CD4-positive, alpha-beta T cell treated with Interferon alpha-2 for 1 hour (primary cell): ENCODE measurements at places on chromosomes 16 and 17.

DNA sequence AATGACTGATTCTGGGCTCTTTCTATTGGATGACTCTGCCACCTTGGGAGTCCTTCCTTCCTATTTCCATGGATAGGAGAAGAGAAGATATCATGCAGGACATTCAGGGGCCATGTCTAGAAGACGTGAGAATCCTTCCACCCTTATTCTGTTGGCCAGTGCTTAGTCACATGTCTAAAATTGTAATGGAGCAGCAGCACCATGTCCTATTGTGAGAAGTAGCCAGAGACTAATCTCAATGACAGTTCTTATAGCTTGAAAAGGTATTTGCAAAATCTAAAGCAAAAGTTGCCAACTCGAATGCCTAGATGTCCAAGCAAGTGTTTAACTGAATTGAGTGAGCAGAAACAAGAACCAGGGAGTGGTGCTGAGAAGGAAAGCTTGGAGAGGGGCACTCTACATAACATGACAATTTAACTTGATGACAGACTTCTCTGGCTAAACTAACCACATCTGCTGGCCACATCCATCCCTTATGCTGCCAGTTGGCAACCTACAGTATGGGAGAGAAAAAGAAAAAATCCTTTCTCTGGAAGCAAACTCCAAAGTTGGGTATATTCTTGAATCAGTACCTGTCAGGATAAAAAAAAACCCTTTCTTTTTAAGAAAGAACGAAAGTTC lies 225.7 kb downstream of the CDH13 start:
- DNase-seq, result no peak

GRCh38 chr16:56354016-56354415 lies 71.3 kb downstream of the AMFR start:
- no peak for DNase-seq

DNA sequence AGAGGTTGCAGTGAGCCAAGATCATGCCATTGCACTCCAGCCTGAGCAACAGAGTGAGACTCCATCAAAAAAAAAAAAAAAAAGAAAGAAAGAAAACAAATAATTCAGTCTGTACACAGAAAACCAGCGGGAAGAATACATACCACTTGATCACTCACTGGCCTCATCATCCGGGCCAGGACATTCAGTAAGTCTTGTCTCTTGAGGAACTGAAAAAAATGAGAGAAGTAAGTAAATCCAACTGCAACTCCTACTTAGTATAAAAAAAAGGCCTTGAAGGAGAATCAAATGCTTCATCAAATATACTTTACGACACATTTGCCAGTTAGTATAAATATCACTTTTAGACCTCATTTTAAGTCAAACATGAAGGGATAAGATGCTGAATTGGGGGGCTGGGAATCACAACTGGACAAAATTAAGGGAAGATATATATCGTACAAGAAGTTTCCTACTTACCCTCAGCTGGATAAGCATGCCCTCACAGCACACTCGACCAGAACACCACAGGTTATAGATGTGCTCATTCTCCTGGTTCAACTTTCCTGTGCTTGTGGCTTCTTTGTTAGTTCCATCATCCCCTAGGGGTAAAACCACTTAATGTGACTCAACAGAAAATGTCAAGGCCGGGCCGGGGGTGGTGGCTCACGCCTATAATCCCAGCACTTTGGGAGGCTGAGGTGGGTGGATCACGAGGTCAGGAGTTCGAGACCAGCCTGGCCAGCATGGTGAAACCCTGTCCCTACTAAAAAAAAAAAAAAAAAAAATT lies 12.4 kb downstream of the CCDC47 start:
- DNase-seq, result no peak

DNA sequence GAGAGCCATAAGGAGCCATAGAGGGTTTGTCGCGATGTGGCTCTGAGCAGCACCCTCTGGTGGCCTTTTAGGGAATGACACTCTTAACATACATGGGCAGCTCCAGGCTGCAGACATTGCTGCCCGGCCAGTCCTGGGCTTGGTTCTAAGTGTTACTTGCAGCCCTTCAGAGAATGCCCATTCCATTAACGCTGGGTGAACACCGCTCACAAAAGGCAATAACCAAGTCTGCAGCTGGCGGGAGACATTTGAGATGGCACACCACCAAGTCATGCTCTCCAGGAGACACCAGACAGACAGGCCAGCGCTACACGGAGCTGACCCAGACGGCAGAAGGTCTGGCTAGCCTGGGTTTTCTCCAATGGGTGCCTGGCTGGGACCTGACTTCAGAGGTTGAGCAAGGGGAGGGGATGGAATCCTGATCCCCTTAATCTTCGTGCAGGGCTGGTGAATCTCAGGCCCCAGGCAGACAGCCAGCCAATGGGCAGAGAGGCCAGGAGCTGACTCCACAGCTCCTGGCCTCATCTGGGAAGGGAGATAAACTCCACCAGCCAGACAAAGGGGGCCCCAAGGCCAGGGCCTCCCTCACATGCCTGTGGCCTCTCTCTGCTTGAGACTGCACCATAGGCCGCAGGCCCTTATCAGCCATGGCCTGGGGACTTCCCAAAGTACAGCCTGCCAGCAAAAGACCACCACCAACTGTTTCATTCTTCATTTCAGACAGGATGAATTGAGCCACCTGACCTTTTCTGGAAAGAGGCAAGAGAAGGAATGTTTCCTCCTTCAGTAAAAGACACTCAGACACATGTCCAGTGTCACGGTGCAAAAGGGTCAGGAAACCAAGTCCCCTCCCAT lies 58.8 kb downstream of the ZDHHC7 start:
- DNase-seq, result peak; percentile 83
